ENCODE measurements at places on chromosomes 16 and 17.

DNA sequence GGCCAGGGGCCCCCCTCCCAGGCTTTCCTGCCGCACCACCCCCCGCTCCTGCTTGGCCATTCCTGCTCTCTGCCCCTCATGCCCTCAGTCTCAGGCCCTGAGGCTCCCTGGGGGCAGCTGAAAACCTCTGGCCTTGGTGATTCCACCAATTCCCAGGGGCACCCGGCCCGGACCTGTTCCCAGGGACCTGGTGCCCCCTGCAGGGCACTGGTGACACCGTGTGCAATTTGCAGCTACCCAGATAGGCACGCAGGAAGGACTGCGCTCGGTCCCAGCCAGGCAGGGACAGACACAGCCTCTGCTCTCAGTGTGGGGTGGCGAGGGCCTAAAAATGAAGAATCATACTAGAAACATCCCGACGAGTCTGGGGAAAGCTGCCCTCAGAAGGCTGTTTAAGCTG is 13.4 kb downstream of the WFDC1 start:
- no peak for DNase-seq

GRCh38 chr17:71071837-71072236 is 902.5 kb downstream of the KCNJ2 start:
- DNase-seq: no peak

GRCh38 chr17:50018909-50019308 is 23.9 kb upstream of the DLX3 start:
- DNase-seq: no peak

DNA sequence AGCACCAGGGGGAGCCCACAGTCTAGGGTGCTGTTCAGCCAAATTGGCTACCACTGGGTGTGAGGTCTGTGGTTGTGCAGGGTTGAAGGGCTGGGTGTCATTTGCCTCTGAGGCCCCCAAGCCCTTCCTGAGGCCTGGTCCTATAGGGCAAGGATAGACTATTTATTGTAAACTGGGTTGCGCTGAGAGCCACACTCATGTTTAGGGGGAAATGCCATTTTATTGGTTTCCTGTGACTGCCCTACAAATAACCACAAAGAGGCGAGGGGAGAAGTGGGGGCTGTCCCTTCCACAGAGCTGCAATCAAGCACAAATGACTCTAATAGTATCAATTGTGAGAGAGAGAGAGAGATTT is 3.6 kb upstream of the ZCCHC14 start:
- no peak for DNase-seq

GRCh38 chr16:71687861-71688260 is 36.6 kb downstream of the PHLPP2 start:
- no peak for DNase-seq

DNA sequence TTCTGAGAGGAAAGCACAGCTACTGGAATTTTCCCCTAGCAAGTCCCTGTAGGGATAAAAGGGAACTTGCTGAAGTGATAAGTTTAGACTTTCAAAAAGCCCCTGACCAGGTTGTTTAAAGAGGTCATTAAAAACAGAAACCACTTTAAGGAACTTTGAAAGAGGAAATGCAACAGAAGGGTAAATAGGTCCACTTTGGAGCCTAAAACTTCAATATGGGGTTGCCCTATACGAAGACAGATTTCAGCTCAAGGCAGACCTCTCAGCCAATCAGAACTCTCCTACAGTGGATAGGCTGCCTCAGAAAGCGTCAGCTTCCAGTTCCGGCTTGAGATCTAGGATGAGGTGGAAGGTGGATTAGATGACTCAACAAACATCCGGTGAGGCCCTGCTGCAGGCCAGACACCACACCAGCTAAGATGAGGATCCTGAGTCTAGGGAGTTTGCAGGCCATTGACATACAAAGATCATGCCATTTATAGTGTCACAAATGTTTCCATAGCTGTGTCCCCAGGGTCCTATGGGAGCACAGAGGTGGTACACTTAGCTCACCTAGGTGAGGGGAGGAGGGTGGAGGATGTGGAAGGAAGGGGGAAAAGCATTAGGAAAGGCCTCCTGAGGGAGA is 7.9 kb upstream of the MFSD6L start:
- no peak for DNase-seq

DNA sequence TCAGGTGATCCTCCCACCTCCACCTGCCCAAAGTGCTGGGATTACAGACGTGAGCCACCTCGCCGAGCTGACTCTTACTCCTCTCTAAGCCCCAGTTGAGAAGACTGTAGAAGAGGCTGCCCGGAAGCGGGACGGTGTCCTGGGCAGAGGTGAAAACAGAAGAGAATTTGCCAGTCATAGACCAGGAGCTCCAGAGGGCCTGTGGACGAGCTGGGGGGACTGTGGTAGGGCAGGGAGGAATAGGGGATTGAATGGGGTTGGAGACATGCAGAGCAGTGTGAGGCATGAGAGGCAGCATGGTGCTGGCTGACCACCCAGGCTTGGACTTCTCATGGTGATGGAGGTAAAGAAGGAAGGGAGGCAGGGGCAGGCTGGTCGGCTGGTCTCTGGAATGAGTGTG is 17.1 kb upstream of the PHB1 start:
- DNase-seq: no peak

GRCh38 chr16:2074071-2074470 is 26.3 kb downstream of the TSC2 start:
- no peak for DNase-seq

GRCh38 chr17:74790161-74791058 is 14.3 kb upstream of the NAT9 start:
- no peak for DNase-seq

GRCh38 chr17:81866440-81867169 is 4.5 kb downstream of the ARHGDIA start:
- no peak for DNase-seq

DNA sequence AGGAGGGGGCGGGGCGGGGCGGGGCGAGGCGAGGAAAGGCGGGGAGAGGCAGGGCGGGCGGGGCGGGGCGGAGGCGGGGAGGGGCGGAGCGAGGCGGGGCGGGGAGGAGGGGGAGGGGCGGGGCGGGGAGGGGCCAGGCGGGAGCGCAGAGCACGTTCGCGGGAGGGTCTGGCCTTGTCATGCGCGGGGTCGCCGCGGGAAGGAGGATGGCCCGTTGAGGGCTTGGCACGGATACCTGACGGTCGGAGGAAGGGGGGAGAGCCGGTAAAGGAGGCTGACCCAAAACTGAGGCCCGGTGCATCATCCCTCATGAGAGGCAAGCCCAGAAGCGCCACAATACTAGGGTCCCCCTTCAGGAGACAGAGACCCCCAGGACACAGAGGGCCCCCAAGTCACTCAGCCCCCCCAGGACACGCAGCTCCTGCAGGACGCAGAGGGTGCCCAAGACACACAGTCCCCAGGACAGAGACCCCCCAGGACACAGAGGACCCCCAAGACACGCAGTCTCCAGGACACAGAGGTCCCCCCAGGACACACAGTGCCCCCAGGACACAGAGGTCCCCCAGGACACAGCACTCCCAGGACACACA is 593 bp upstream of the WDR45B start:
- DNase-seq: no peak

GRCh38 chr17:46741122-46741730 is 77.3 kb downstream of the WNT3 start:
- no peak for DNase-seq

DNA sequence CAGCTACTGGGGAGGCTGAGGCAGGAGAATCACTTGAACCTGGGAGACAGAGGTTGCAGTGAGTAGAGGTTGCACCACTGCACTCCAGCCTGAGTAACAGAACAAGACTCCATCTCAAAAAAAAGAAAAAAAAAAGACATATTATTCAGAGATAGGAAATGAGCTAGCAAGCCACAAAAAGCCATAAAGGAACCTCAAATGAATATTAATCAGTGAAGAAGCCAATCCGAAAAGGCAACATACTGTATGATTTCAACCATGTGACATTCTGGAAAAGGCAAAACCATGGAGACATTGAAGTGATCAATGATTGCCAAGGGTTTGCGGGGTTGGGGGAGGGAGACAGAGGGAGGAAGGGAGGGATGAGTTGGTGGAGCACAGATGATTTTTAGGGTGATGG is 8.4 kb upstream of the EXOC7 start:
- no peak for DNase-seq

GRCh38 chr17:44587339-44587738 is 30.1 kb downstream of the FZD2 start:
- DNase-seq: no peak

DNA sequence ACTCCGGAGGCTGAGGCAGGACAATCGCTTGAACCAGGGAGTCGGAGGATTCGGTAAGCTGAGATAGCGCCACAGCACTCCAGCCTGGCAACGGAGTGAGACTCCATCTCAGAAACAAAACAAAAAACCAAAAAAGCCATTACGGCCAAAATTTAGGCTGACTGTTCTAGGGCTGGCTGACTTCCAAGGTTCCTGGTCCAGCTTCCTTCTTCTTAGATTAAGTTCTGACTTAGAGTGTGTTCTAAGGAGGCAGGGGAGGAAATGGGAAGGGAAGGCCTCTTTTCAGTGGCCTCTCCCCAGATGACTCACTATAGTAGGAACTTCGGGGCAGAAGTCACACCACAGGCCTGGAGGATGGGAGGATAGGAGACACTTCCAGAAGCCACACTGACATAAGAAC is 27.7 kb upstream of the CLEC18B start:
- no peak for DNase-seq

- no peak for DNase-seq
Measured at GRCh38 chr16:11796227-11797165, 562 bp downstream of the ZC3H7A start.

DNA sequence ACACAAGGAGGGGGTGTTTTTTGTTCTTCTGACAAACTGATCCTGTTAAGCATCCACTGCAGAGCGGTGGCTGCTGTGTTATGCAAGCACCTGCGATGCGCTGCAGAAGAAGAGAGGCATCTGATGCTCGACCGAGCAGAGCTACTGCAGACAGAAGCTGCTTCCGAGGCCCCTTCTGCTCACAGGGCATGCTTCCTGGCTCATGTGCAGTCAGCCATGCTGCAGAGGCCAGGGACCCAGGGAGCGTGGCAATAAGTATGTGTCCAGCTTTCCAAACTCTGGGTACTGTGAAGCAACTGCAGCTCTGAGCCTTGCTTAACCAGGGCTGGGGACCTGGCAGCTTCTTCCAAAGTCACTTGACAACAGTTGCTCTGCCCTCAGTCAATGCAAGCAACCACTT is 448.6 kb upstream of the RBFOX1 start:
- no peak for DNase-seq

DNA sequence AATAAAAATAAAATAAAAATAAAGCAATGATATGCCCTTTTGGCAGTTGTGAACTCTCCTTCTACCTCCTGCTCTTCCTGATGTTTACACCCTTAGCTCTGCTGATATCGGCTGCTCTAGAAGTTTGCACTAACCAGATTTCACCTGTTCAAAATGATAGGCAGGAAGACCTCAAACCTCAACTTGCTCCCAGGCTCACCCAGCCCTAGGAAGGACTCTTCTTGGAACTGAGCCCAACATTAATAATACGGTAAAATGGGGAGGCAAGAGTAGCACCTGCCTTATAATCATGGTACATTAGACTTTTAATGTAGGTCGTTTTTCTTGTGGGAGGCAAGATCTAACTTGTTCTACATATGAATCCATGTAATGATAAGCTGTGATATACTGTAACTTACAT is 61.2 kb upstream of the MED13 start:
- DNase-seq: no peak

GRCh38 chr16:27839419-27839818 is 224.1 kb downstream of the GSG1L start:
- DNase-seq: no peak

GRCh38 chr17:18319604-18320256 is 4.6 kb downstream of the SMCR8 start:
- DNase-seq: no peak

GRCh38 chr17:69815406-69815805 is 259.6 kb upstream of the KCNJ16 start:
- no peak for DNase-seq

- DNase-seq: no peak
Measured at GRCh38 chr17:27996202-27997043, 46.1 kb upstream of the NLK start.

GRCh38 chr17:74270333-74270732 is 3.7 kb upstream of the DNAI2 start:
- DNase-seq: no peak

- no peak for DNase-seq
Measured at GRCh38 chr16:58459344-58460218, 40.4 kb upstream of the NDRG4 start.

DNA sequence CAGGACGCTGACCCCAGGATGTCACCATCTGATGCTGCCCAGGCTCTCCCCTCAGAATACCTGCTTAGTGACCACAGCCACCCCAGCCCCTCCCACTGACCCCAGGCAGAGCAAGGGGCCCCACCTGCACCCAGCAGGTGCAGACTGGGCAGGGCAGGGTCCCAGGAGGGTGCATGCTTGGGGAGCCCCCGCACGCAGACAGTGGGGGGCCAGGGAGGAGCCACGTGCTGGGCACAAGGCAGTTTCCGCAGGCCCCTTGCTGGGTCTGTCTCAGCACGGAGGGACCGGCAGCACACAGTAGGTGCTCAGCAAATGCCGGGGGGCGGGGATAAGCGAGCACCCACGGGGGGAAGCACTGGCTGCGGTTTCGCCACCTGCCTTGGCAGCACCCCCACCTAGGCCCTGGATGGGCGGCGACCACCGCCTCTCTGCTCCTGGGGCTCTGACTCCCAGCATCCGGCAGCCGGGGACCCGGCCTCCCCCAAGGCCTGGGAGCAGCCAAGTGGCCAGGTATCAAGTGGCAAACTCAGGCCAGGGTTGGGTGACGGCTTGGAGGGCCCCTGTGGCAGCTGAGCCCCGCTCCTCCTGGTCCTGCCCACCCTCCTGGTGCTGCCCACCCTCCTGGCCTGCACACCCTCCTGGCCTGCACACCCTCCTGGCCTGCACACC is 18.7 kb upstream of the SSTR5 start:
- no peak for DNase-seq
